Frontal cortex (tissue), 4 donors: ENCODE measurements at places on chromosomes 16 and 17.
A peak's percentile ranks its signal among the peaks of the same experiment; 100 is the strongest.

GRCh38 chr17:38619937-38620550 lies 14.3 kb upstream of the SRCIN1 start:
- no peak for DNase-seq

DNA sequence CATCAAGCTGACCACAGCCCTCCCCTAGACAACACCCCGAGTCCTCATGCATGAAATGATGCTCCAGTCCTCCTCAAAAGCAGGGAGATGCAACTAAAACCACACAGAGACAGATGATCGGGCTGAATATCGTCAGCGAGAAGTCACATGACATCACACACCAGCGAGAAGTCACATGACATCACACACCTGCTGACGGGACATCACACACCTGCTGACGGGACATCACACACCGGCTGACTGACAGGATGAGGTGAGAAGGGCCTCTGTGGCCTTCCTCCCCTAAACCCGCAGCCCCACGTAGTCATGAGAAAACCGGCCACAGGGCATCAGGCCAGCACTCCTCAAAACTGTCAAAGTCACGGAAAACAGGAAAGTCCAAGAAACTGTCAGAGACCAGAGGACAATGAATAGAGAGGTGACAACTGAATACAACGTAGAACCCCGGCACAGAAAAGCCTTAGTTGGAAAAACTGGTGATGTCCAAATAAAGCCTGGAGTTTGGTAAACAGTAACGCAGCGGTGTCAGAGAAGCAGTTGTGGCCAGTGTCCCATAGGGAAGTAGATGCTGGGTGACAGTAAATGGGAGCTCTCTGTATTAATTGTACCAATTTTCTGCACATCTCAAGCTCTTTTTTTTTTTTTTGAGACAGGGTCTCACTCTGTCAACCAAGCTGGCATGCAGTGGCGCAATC lies 14.3 kb downstream of the LITAF start:
- DNase-seq = no peak

- no peak for DNase-seq
Observed at GRCh38 chr17:78534492-78535272, 42.5 kb downstream of the DNAH17 start.

DNA sequence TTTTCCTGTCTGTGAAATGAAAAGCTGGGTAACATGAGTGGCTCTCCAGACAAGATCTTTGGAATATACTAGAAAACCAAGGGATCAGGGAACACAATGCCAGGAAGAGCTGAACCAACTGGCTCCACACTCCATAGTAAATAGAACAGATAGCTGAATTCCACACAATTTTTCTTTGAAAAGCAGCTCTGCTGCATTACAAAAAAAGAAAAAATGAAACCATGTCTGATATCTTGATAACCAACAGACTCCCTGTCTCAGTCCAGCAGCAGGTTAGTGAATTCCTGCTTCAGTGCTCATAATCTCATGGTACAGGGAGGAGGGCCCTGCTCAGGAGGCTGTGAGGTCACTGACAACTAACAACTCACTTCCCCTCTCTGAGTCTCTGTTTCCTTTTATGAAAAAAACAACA lies 97.1 kb downstream of the CDH11 start:
- no peak for DNase-seq

DNA sequence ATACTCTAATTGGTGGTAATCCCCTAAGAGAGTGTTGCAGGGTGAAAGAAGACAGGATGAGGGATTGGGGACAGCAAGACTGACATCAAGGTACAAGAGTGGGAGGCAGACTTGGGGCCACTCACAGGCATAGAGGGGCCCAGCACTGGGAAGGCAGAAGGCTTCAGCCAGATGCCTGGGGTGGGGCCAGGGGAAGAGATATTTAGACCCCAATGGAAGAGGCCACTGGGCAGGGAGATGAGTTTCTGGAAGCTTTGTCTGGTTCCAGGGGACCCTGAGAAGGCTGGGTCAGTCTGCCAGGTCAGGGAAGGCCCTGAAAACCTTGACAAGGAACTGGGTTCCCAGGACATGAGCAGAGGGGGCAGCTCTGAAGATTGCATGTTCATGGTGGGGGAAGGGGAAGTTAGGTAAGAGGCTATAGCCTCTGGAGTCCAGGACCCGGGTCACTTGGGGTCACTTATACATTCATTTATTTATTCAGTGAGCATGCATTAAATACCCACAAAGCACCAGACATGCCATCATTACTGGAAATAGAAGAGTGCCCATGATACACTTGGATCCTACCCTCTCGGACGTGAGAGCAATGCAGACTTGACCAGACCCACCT lies 92.9 kb downstream of the TMEM132E start:
- no peak for DNase-seq

DNA sequence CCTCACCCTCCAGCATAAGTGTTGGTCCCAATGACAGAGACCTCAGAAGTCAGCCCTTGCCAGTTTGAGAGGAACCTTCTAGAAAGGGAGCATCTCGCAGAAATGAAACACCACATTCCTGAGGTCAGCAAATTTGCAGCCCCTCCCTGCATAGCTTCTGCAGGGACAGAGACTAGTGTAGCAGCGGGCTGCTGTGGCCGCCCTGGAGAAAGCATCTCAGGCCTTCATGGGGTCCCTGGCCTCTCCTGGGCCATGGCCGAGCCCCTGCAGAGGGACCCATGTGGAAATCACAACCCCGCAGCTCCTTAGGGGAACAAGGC lies 11.4 kb downstream of the HS3ST6 start:
- DNase-seq = no peak

- peak; percentile 58 for DNase-seq
Observed at GRCh38 chr17:38605411-38605840, 326 bp downstream of the SRCIN1 start.

GRCh38 chr16:66534376-66534799 lies 15.5 kb downstream of the TK2 start:
- DNase-seq = no peak

DNA sequence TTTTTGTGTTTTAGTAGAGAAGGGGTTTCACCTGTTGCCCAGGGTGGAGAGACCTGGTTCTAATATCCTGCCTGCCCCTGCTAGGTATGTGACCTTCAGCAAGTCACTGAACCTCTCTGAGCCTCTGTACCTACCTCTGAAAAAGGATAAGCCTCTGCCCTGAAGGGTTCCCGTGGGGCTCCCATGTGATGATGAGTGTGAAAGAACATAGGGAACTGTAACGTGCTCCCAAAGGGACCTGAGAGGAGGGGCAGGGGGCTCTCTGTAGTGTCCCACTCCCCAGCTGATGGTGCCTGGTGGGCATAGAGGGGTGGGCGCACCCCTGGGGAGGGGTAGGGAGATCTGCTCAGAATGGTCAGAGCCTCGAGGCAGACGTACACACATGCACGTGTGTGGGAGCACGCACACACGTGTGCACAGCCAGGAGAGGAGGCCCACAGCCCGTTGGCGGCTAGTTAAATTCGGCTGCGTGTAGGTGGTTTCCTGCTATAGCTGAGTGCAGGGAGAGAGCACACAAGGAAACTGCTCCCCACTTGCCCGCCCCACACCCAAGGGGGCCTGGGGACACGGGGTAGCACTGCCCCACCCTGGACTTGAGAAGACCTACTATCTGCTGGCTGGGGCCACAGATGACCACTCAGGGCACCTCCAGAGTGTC lies 6.7 kb downstream of the KCNH4 start:
- no peak for DNase-seq

DNA sequence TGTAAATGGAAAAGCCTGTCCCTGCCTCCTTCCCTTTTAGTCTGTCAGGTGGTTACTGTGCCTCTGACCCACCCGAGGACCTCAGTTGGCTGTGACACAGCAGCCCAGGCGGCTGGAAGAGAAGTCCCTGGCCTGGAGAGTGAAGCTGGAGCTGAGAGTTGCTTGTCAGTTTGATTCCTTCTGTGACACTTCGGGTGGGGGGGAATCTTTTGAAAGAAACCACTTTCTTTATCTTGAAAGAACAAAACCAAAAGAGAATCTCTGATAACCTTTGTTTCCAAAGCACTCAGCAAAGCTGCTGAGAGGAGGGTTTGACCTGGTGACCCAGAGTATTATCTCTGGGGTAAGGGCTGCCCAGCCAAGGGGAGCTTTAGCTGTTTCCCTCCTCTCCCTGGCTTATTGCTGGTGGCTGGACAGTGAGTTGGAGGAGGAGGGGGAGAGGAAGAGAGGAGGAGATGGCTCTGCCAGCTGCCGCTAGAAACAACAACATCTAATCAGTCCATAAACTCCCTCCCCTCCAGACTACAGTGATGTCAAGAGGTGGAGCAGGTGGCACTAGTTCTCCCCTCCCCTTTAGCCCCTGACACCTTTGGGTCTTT lies 34.0 kb downstream of the YPEL2 start:
- DNase-seq = no peak

DNA sequence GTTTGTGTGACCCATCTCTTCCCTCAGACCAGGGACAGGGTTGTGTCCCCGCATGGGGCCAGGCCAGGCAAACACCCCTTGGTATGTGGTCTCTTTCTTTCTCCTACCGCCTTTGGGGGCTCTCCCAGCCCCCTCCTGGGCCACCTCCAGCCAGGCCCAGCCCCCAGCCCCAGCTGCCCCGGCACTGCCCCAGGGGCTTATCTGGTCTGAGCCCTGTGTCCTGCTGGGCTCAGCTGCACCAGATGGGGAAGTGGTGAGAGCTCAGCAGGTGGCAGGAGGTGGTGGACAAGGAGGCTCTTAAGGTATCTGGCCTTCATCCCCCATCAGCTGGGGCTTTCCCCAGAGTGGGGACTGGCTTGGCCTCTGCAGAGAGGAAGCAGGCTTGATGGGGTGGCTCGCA lies 8.7 kb downstream of the ADAM11 start:
- DNase-seq = no peak

DNA sequence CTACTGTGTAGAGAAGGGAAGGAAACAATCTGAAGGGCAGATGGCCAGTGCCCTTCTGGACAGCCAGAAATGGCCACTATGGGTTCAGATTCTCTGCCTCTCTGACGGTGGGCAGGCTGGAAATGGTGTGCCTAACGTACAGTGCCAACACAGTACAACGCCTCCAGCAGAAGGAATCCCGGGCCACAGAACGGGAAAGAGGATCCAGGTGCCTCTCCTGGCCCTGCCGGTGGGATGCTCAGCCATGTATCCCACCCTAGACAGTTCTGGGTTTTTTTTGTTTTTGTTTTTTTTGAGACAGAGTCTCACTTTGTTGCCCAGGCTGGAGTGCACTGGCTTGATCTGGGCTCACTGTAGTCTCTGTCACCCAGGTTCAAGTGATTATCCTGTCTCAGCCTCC lies 71.5 kb downstream of the SLC5A11 start:
- no peak for DNase-seq

- DNase-seq = no peak
Observed at GRCh38 chr17:49817993-49818392, 29.5 kb downstream of the KAT7 start.

DNA sequence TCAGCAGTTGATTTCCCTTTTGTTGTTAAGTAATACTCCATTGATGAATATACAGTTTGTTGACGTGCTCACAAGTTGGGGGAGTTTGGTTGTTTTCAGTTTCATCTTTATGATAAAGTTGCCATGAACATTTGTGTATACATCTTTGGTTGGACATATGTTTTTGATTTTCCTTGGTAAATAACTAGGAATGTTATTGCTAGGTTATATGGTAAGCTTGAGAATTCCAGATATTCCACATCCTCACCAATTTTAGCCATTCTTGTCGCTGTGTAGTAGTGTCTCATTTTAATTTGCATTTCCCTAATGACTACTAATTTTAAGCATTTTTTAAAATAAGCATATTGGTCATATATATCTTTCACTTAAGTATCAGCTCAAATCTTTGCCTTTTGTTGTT lies 55.0 kb upstream of the RASL10B start:
- no peak for DNase-seq

DNA sequence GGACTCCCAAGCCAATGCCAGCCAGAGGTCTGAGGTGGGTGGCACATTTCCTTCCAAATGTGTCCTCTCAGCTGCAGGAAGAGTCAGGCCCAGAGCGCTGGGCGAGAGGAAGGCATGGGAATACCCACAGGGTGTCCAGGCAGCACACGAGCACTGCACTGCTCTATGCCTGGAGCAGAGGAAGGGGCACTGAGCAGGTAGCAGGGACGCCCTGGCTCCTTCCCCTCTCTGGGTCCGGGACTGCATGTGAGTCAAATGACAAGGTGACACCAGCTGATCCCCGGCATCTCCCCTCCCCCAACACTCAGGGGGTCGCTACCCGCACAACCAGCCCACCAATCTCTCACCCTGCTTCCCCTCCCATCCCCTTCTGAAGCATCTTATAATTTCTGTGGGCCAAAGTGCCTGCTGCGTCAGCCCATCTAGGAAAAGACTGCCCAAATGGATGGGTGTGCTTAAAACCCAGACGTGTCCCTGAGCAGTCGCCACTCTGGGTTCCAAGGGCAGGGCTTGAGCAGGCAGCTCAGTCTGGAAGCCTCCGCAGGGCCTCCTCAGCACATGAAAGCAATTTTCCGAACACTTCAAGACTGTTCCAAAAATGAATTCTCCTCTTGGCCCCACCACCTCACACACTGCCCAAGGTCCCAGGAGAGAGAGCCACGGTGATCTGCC lies 12.0 kb upstream of the BCAR1 start:
- peak; percentile 21 for DNase-seq

DNA sequence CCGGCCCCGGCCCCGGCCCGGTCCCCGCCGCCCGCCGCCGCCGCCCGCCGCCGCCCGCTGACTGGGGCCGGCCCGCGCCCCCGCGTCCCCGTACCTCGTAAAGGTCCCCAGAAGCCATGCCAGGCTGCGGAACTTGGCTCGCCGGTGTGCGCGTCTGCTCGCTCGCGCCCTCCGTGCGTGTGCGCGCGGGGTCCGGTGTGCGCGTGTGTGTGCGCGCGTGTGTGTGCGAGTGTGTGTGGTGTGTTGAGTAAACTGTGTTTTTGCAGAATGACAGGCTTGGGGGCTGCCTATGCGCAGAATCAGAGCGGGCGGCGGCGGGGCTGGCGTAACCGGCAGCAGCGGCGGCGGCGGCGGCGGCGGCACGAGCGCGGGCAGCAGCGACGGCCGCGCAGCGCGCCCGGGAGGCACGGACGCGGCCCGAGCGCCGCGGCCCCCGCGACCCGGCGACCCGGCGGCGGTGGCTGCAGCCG lies 307 bp downstream of the CDYL2 start:
- peak; percentile 52 for DNase-seq

GRCh38 chr17:75404223-75404730 lies 1.2 kb downstream of the GRB2 start:
- DNase-seq = peak; percentile 63

- no peak for DNase-seq
Observed at GRCh38 chr17:15453782-15454181, 13.6 kb downstream of the CDRT4 start.

DNA sequence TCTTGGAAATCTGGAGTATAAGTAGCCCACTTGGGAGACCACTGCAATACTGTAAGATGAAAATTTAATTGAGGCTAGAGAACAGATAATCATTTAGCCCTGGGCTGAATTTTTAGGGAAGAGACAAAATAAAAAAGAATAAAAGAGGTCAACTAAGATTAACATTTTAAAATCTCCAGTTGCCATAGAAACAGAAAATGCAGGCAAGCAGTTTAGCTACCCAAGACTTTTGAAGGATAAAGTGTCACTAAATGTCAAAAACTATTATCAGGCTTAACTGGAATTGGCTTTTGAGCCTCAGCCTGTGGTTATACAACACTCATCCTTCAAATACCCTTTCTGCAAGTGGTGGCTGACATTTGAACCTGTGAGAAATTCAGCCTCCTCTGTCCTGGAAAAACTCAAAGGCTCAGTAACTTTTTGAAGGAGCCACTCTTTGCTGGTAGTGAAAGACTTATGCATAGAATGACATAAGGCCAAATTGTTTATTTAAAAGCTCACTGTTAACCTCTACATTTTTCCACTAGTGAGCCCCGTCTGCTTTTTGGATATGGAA lies 220.7 kb upstream of the KCNJ16 start:
- no peak for DNase-seq

GRCh38 chr16:17212606-17213005 lies 258.2 kb downstream of the XYLT1 start:
- no peak for DNase-seq

GRCh38 chr17:74215342-74215727 lies 2.0 kb downstream of the TTYH2 start:
- DNase-seq = no peak
